Tibial nerve (tissue), 4 donors: ENCODE measurements at places on chromosomes 7 and 10. TPM values are rescaled to one million over a fixed set of nuclear protein-coding genes. Genes with fewer than 3 reads are reported as not detected.

Gene TMEM120A
- 38.7 TPM for total RNA-seq

DNA sequence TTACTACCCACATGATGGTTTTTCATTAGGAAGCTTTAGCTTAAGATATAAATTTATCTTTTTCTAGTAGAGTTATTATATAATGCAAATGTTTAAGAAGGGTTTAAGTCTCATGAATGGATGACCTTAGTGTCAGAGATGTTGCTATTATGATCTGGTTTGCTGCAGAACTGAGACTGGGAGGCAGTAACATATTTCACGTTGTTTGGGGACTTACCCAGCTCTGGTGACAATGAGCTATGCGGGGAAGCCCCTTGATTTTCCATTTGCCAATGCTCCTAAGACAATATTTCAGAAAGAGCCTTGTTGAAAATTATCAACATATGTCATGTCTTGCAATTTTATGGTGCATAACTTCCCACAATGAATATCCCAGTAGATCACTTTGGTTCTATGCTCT, 754.6 kb downstream of the REEP3 start:
- no peaks in the 10 kb centered on the region for H3K4me1 ChIP-seq
- H3K27me3 ChIP-seq: no peaks in the 10 kb centered on the region
- no peak for DNase-seq
- no peaks in the 10 kb centered on the region for H3K36me3 ChIP-seq

DNA sequence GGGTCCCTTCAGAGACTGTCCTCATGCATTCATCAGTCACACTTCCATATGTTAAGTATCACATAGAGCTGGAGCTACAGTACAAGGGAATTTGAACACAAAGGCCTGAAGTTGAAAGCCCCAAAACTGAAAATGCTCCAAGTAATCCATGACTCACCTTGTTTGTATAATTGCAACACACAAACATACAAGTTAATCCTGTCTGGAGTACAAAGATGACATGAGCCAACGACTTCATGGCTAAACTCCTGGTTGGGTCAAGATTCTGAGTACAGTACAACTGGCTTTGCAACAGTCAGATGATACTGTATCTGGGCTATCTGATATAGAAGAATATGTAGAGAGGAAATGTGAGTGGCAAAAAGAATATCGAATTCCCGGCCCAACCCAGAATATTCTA, 73.1 kb upstream of the AASS start:
- H3K4me3 ChIP-seq: no peak overlapping the region
- H3K36me3 ChIP-seq: no peaks in the 10 kb centered on the region
- no peak overlapping the region for H3K27ac ChIP-seq

GRCh38 chr7:22610951-22611757, 111.2 kb upstream of the STEAP1B start:
- H3K27me3 ChIP-seq: no peaks in the 10 kb centered on the region
- H3K4me3 ChIP-seq: no peak overlapping the region
- no peak overlapping the region for H3K27ac ChIP-seq
- DNase-seq: no peak
- no peaks in the 10 kb centered on the region for H3K4me1 ChIP-seq
- H3K36me3 ChIP-seq: no peaks in the 10 kb centered on the region

DNA sequence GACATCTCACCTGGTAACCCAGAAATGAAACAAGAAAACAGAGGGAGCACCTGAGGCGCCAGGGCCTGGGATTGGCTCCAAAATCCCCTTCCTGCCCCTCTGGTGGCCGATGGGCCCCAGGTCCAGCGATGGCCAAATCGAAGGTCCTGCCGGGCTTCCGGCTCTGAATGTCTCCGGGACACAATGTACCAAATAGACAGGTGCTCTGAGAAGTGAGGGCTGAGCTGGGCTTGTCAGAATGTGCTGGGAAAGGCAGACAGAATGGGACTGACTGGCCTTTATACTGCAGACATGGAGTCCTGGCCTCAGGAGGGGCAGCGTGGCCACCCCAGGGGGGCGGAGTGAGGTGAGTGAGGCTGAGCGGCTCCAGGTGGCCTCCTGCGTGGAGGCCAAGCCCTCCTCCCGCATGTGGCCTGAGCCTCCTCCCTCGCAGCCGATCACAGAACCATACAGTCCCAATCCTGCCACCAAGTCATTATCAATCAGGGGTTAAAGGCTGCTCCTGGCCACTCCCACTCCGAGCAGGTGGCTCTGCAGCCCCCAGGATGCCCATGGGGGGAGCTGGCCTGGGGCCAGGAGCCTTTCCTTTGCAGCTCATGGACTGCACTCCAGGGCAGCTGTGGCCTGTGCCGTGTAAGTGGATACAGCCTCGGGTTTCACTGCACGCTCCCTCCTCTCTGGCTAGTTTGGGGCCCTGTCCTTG, 185.5 kb downstream of the ADARB2 start:
- H3K27ac ChIP-seq: no peak overlapping the region
- H3K27me3 ChIP-seq: no peaks in the 10 kb centered on the region

DNA sequence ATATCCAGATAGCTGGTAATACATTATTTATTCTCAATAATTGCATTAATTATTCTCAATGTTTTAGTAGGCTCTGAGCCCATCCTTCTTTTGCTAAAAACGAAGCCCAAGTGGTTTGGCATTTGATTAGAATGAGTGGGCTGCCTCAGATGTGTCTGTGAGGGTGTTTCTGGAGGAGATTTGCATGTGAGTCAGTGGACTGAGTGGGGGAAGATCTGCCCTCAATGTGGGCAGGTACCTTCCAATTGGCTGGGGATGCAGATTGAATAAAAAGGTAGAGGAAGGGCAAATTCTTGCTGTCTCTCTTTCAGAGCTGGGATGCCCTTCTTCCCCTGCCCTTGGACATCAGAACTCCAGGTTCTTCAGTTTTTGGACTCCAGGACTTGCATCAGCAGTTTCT, 290.6 kb upstream of the SMIM30 start:
- no peaks in the 10 kb centered on the region for H3K36me3 ChIP-seq
- H3K4me3 ChIP-seq: no peak overlapping the region
- no peak overlapping the region for H3K27ac ChIP-seq
- H3K4me1 ChIP-seq: no peaks in the 10 kb centered on the region

DNA sequence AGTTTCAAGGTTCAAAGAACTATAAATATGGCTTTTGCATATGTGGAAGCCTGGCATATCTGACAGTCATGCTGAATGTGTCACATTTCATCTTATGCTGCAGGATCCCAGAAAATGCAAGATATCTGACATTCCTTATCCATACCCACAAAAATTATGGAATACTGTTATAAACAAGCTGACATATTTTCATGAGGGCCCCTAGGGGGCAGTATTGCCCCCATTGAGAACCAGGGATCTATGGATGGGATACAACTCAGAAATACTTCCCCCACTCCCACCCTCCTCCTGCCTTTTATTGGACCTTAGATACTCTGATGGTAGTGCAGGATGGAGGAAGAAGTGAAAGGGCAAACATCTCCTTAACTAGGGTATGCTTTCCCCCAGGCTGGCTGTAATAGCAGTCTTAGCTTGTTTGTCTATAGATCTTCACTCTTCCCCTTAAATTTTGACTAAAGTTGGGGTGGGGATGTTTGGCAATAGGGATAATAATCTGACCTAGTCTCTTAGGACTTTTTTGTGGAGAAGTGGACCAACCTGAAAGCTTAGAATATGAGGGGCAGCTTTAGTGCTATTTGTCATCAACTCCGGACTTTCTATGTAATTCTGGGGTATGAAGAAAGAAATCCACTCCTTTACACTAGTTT, 3.5 kb upstream of the GNGT1 start:
- H3K36me3 ChIP-seq: no peaks in the 10 kb centered on the region
- DNase-seq: no peak
- no peak overlapping the region for H3K27ac ChIP-seq
- no peaks in the 10 kb centered on the region for H3K27me3 ChIP-seq

- H3K27me3 ChIP-seq: no peaks in the 10 kb centered on the region
- no peak overlapping the region for H3K4me3 ChIP-seq
- no peak for DNase-seq
- no peaks in the 10 kb centered on the region for H3K4me1 ChIP-seq
- no peaks in the 10 kb centered on the region for H3K36me3 ChIP-seq
- no peak overlapping the region for H3K27ac ChIP-seq
Observed at GRCh38 chr7:67589183-67589582, 592.5 kb downstream of the TYW1 start.

Gene C10orf120
- total RNA-seq: not detected

DNA sequence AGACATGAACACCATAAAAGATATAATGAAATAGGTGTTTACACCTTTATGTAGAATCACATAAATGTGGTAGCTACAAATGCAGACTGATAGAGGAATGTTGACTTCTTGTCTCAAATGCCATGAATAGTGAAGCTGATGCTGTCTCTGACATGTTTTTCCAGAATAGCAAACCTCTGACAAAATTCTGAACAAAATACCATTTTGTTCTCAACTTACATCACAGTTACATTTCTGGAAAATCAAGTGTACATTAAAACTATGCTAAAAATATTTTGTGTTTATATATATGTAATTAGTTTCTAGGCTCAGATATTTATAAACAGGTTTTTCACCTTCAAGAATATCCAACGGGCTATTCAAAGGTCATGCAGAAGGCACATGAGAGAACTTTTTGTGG, 16.8 kb upstream of the PTPN12 start:
- no peak for DNase-seq
- H3K27me3 ChIP-seq: no peaks in the 10 kb centered on the region
- H3K4me1 ChIP-seq: no peaks in the 10 kb centered on the region
- no peak overlapping the region for H3K27ac ChIP-seq

DNA sequence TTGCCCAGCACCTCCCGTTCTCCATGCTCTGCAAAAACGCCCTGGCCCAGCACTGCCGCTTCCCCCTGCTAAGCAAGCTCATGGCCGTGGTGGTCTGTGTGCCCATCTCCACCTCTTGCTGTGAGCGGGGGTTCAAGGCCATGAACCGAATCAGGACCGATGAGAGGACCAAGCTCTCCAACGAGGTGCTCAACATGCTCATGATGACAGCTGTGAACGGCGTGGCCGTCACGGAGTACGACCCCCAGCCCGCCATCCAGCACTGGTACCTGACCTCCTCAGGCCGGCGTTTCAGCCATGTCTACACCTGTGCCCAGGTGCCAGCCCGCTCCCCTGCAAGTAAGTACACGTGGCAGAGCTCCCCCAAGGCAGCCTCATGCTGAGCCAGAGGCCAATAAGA, 11.6 kb upstream of the ATP6V0E2 start:
- H3K27me3 ChIP-seq: no peaks in the 10 kb centered on the region
- no peak overlapping the region for H3K27ac ChIP-seq
- no peak overlapping the region for H3K4me3 ChIP-seq
- no peaks in the 10 kb centered on the region for H3K4me1 ChIP-seq
- no peak for DNase-seq

Gene IFIT1B
- not detected for total RNA-seq

- peaks cover under 1% of the 10 kb centered on the region for H3K27me3 ChIP-seq
- no peak overlapping the region for H3K4me3 ChIP-seq
- no peaks in the 10 kb centered on the region for H3K4me1 ChIP-seq
- no peaks in the 10 kb centered on the region for H3K36me3 ChIP-seq
- DNase-seq: no peak
- H3K27ac ChIP-seq: no peak overlapping the region
Observed at GRCh38 chr10:69965086-69965485, 87.6 kb upstream of the MACROH2A2 start.

GRCh38 chr7:76003351-76003750, 9.0 kb upstream of the TMEM120A start:
- no peaks in the 10 kb centered on the region for H3K27me3 ChIP-seq
- H3K36me3 ChIP-seq: peaks cover 7% of the 10 kb centered on the region

- no peaks in the 10 kb centered on the region for H3K36me3 ChIP-seq
- no peaks in the 10 kb centered on the region for H3K27me3 ChIP-seq
- H3K4me1 ChIP-seq: peaks cover 27% of the 10 kb centered on the region
Observed at GRCh38 chr7:152462995-152463708, 27.3 kb upstream of the KMT2C start.

- no peaks in the 10 kb centered on the region for H3K36me3 ChIP-seq
- H3K4me1 ChIP-seq: peaks cover 40% of the 10 kb centered on the region
- H3K4me3 ChIP-seq: no peak overlapping the region
- H3K27me3 ChIP-seq: no peaks in the 10 kb centered on the region
- DNase-seq: peak; percentile 24
Observed at GRCh38 chr7:44633254-44634186, 27.1 kb downstream of the OGDH start.

GRCh38 chr10:43115881-43116595, 22.2 kb upstream of the CSGALNACT2 start:
- H3K27me3 ChIP-seq: no peaks in the 10 kb centered on the region
- no peak overlapping the region for H3K4me3 ChIP-seq
- DNase-seq: no peak

GRCh38 chr7:110507832-110508231, 583.1 kb upstream of the LRRN3 start:
- no peaks in the 10 kb centered on the region for H3K27me3 ChIP-seq
- DNase-seq: no peak
- H3K4me3 ChIP-seq: no peak overlapping the region
- H3K4me1 ChIP-seq: no peaks in the 10 kb centered on the region

DNA sequence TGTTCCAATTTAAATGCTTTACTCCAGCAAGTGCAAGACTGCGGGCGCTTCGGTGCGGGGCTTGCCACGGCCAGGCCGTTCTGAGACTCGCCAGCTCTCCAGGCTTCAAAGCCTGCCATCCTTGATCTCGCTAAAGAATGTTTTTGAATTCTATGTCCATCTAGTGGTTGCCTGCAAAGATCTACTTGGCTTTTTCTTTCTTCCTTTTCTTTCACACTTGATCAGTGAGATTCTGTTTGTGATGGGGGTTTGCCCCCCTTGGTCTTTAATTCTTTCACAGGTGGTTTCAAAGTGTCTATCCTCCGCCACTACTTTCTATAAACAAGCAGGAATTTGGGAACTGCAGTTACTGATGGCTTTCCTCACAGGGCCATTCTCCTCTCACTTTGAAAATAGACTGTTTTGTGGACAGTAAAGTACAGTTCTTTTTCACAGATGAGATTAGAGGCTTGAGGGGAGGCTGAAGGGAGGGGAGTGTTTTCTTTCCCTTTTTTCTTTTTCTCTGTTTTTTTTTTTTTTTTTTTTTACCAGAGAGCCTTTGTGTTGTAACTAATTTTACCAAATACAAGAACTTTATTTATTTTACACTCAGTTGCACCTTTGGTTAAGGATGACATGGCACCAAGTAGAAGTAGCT, 15.2 kb upstream of the FBXW4 start:
- H3K36me3 ChIP-seq: no peaks in the 10 kb centered on the region
- no peak overlapping the region for H3K4me3 ChIP-seq
- H3K27me3 ChIP-seq: no peaks in the 10 kb centered on the region
- no peak for DNase-seq

DNA sequence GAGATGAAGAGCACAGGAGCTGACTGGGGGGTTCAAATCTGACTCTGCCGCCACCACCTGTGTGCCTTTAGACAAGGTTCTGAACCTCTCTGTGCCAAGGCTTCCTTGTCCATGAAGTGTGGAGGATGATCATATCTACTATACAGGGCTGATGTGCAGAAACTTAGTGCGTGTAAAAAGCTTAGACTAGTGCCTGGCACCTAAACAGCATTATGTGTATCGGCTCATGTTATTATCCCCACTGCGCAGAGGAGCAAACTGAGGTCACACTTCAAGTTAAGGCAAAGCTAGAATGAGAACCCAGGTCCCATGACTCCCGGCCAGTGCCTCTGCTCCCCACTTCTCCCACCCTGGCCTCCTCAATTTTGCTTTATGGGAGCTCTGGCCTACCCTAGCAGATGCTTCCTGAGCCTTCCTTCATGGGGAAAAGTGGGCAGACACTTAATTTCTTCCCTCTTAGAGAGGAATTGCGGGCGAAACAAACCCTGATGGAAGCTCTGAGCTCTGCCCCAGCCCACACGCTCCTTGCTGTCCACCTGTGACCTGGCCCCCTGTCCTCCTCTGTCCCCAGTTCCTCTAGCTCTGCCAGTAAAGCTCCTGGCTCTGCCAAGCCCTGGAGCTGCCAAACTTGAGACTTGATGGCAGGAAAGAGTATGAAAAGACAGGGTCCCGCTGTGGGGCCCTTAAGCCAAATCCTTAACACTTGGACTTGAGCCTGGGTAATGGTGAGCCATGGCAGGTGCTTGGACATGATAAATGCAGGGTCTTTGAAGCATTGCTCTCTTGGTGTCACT, 71.0 kb downstream of the CDH23 start:
- H3K4me1 ChIP-seq: no peaks in the 10 kb centered on the region
- no peaks in the 10 kb centered on the region for H3K36me3 ChIP-seq
- no peak overlapping the region for H3K4me3 ChIP-seq
- no peak for DNase-seq
- no peak overlapping the region for H3K27ac ChIP-seq
- no peaks in the 10 kb centered on the region for H3K27me3 ChIP-seq
